ENCODE measurements at places on chromosomes 2 and 18.
A peak's percentile ranks its signal among the peaks of the same experiment; 100 is the strongest.

DNA sequence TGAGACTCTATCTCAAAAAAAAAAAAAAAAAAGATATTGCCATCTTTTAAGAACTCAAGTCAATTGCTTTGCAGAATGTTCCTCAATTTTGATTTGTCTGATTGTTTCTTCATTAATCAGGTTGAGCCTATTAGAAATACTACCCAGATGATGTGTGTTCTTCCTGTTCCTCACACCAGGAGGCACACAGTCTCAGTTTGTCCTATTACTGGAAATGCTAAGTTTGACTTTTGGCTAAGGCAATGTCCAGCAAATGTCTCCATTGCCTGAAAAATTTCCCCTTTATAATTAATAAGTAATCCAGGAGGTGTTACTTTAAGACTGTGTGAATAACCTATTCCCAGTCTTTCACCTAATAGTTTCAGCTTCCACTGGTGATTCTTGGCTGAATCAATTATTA lies 28.4 kb downstream of the BOLA3 start:
- no peak for DNase-seq

DNA sequence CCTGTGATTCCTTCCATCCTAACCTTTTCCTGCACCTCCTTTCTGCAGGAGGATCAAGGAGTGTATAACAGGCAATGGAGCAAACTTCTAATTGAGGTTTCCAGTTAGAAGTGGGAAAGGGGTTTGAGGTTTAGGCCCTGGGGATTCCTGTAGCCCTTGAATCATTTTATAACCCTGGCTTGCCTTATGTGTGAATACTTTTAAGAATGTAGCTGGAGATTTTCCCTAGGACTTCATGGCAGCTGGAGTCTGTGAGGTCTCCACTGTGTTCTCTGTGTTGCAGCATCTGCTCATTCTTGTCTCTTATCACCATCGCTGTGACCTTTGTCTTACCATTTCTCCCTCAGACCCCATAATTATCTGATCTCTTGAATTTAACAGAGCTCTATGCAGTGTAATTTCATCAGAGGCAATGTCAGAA lies 370.2 kb upstream of the SLC14A2 start:
- no peak for DNase-seq

GRCh38 chr2:205270689-205271088 lies 411.6 kb upstream of the NRP2 start:
- no peak for DNase-seq

DNA sequence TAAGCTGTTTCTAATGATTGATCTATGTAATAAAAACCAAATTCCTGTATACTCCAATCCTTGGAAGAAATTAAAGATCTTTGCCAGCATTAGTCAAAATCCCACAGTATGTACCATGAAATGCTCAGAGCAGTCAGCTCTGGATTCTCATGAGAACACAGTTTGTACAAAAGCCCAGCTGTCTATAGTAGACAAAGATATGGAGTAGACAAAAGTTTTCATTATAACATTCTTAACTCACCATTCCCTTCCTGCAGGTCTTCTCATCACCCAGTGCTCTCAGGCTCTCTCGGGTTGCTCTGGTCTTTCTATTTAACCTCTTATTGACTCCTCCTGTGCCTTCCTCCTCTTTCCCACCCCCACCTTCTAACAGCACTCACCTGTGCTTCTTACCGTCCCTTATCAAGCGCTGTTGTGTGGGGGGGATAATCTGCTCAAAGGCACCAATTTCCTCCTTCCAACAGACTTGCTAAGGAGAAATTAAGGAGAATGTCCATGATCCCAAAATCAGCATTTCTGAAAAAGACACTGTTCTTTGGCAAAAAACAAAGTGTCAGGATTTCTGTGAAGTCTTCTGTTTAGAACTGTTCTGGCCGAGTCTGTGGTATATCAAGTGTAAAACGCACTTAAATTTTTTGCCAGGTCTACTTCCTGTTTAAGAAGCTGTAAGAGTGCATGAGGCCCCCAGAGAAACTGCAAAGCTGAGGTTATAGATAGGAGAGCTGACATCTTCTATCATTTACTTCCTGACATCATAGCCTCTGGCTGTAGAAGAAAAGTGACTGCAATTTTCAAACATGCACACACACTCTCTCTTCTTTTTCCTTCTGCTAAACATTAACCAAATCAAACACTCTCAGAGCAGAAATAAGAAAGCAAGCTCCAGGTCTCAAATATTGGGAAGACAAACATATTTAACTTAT lies 144.1 kb downstream of the EVA1A start:
- DNase-seq: no peak

DNA sequence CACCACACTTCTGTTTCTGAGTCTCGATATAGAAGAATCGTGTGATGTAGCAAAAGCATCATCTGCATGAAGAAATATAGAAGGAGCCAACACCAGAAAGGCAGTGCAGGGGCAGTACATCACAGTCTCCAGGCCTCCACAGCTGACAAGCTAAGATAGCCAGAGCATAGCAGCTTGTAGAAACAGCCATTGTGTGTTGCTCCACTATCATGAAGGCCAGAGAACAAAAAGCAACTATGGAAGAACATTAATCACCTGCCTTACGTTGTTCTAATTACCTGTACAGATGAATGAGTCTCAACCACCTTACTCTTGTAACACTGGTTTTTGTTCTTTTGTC lies 129.0 kb downstream of the RND3 start:
- no peak for DNase-seq

GRCh38 chr2:134823832-134824231 lies 14.6 kb upstream of the ACMSD start:
- no peak for DNase-seq

DNA sequence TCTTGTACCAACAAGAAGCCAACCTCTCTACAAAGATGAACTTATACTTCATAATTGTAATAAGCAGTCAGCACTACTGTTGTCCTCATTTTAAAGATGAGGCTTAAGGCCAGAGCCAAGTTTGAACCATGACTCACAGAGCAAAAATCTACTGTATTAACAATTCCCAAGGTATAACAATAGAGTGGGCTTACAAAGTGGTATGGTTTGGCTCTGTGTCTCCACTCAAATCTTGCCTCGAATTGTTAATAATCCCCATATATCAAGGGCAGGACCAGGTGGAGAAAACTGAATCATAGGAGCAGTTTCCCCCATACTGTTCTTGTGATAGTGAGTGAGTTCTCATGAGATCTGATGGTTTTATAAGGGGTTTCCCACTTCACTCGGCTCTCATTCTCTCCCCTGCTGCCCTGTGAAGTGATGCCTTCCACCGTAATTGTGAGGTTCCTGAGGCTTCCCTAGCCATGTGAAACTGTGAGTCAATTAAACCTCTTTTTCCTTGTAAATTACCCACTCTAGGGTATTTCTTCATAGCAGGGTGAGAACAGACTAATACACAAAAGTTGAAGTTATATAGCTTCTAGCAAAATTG lies 19.5 kb downstream of the MRPL44 start:
- no peak for DNase-seq

- DNase-seq: no peak
Measured at GRCh38 chr2:26575836-26576564, 65.2 kb downstream of the CIB4 start.

DNA sequence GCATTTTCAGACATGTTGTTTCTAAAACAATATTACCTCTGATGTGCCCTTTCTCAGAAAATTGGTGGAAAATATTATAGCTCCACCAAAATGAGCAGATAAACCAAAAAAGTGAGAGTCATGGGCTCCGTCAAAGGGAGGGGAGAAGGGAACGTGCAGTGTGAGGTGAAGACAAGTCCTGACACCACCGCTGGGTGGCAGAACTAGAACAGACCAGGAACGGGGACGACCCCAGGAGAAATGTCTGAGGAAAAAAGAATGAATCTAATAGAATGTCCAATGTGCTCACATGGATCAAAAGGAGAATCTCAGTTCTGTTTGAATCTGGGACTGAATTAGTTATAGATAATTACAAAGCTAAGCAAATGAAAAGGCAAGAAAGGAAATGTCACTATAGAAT lies 22.6 kb upstream of the BCL2 start:
- peak; percentile 26 for DNase-seq

DNA sequence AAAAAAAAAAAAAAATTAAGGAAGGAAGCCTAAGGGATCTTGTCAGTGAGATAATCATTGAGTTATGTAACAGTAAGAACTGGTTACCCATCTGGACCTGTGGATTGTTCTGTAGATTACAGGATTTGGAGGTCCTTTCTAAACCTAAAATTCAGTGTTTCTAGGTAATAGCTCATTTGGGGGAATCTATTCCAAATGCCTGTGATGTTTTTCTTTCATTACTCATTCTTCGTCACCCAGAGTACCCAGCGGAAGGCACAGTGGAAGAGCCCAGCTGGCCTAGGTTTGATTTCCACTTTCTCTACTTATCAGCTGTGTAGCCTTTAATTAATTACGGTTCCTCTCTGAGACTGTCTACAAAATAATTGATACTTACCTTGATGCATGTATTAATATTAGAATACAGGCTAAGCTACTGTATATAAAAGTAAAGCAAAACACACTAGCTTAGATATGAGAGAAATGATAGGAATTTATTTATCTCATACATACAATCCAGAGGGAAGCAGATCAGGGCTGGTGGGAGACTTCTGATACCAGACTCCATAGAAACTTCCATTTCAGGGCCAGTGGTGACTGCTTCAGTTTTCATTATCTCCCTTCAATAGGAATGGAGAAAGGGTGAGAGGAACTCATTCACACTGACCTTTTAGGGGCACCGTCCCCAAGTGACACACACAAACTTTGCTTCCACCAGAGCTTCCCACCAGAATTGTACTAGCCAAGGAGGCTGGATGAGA lies 115.8 kb upstream of the NOSTRIN start:
- no peak for DNase-seq

- DNase-seq: no peak
Measured at GRCh38 chr18:74310411-74310810, 5.2 kb upstream of the C18orf63 start.

DNA sequence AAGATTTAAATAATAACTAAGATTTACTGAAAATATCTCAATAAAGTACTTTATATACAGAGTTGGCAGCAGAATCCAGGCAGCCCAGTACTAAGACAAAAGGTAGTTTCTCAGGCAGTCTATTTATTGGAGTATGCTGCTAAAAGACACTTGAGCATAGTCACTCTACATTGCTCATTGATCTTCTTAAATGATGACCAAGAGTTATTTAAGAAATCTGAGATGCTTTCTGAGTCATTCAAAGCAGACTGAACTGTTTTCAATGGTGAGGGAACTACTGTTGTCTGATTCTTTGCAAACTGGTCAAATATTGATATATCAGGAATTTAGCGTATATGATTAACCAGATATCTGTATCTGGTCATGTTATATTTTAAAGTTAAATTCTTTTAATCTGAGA lies 133.6 kb downstream of the PHLPP1 start:
- DNase-seq: no peak

- DNase-seq: no peak
Measured at GRCh38 chr2:239035997-239036731, 188.3 kb downstream of the TWIST2 start.

DNA sequence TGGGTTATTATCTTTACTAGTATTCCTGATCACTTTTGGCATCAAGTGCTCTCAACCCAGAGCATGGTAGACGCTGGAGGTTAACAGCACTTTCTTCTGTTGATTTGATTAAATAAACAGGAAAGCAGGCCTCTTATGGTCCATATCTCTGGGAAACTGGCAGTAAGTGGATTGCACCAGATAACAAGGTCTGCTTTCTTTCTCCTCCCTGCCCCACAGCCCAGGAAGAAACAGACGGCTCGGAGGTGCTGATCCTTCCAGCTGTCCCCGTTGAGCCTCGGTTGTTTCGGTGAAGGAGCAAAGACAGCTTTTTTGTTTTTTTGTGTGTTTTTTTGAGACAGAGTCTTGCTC lies 100.8 kb upstream of the KCTD1 start:
- no peak for DNase-seq

GRCh38 chr2:170818036-170818751 lies 1.5 kb downstream of the GAD1 start:
- no peak for DNase-seq

- no peak for DNase-seq
Measured at GRCh38 chr18:24372279-24372872, 25.2 kb downstream of the OSBPL1A start.

- no peak for DNase-seq
Measured at GRCh38 chr2:219457784-219458369, 23.2 kb downstream of the SPEG start.

DNA sequence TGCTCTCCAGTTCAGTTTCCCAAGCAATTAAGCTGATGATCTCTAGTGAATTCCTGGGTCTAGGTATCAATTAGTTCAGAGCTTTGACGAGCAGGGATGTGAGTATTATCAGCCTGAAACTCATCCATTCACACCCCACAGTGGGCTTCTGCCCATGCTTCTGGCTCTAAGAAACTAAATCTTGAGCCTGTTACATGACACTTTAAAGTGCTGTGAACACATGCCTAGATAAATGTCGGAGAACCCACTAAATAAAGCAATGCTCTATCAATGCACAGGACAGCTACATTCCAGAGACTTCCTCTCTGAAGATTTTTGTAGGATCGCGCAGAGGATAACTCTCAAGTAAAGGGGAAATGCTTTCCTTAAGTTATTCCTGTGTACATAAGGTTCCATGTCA lies 356.5 kb upstream of the TNP1 start:
- DNase-seq: no peak

DNA sequence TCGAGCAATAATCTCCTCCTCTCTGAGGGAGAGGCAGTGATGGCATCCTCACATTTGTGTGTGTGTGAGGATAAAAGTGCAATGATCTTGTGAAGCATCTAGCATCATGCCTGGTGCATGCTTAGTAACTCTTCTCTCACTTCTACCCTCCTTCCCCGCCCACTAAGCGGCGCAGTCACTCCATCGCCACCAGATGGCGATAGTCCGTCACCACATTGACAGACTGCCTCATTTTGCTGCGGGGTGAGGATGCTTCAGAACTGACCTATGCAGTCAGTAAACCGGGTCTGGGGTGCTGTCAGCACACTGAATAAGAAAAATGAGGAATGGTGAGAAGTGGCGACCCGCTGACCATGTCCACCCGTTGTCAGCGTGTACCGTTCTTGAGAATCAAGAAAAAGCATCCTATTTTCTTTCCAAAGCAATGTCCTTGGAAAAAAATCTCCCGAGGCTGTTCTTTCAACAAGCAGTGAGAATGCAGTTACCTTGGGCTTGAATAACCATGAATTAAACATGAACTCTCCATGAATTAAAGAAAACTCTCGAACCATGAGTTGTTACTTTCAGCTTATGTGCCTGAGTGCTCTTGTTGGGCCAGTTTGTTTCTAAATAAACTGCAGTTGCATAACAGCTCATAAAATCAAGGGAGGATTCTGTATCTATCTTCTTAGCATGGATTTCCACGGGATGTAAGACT lies 37.3 kb upstream of the TMEM177 start:
- DNase-seq: peak; percentile 69

- no peak for DNase-seq
Measured at GRCh38 chr2:105396254-105397024, 2.4 kb downstream of the FHL2 start.

- DNase-seq: no peak
Measured at GRCh38 chr18:44536619-44537018, 144.1 kb upstream of the SETBP1 start.
